ENCODE measurements at places on chromosomes 6 and 20. TPM values are rescaled to one million over a fixed set of nuclear protein-coding genes. Genes with fewer than 3 reads are reported as not detected.

DNA sequence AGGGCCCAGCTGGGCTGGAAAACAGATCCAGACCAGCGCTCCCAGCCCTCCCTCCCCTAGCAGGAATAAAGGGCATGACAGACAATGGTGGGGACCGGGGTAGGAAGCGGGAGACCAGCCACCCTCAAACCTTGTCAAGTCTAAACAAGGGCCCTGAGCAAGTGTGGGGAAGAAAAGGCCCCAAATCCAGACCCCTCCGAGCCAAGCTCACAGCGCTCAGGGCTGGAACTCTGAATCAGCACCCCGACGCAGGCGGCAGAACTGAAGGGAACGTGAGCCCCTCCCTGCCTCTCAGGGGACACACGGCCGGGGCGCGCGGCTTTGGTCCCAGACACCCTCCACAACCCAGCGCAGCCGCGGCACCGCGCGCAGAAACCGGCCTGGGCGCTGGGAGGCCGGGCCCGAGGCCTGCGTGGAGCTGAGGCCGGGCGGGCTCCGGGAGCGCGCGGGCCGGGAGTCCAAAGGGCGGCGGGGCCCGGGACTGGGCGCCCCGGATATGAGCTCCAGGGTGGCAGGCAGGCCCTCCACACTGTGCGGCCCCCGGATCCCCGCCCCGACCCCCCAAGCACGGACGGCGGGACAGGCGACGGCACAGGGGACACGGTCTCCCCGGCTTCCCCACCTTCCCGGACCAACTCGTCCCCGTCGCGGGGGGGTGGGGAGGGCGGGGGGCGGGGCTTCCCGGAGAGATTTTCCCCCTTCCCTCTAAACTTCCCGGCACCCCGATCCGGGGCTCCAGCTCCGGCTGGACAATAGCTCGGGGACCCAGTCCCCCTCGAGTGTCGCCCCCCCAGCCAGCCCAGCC lies 641 bp downstream of the TEAD3 start:
- DNase-seq, result peak; percentile 74

- DNase-seq, result no peak
Measured at GRCh38 chr6:62367601-62368000, 81.6 kb upstream of the KHDRBS2 start.

DNA sequence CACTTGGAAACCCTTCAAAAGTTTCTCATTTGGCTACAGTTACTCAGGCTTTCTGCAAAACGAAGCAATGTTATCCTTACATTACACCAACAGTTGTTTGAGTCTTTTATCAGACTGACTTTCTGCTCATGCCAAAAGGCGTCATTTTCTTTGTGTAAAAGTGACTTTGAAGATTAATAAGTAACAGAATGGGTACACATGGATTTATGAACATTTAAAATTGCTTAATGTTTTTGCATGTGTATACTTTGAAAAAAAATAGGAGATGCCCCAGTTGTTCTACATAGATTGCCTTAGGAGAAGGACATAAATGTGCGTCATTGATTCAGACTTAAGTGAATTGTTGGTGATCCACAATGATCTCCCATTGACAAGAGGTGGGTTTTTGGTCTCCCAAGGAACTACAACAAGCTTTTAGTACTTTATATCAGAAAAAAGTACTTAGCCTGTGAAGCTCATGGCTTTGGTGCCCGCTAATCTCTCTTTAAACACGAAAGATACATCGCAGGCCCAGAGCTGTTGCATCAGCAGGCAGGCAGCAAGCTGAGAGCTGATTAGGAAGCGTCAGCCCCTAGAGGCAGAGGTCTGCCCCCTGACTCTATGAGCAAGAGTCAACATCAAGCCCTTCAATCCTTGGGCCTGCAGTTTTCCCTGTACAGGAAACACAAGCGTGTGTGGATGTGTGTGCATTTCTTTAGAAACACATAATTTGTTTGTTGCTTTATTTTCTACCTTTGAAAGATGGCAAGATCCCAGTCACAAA lies 45.9 kb downstream of the SLC22A3 start:
- peak; percentile 61 for DNase-seq

GRCh38 chr20:51554538-51555165 lies 12.1 kb upstream of the NFATC2 start:
- DNase-seq, result no peak

Gene SPEF1
- total RNA-seq, result not detected

GRCh38 chr6:157715728-157716164 lies 107.3 kb upstream of the SNX9 start:
- DNase-seq, result no peak

DNA sequence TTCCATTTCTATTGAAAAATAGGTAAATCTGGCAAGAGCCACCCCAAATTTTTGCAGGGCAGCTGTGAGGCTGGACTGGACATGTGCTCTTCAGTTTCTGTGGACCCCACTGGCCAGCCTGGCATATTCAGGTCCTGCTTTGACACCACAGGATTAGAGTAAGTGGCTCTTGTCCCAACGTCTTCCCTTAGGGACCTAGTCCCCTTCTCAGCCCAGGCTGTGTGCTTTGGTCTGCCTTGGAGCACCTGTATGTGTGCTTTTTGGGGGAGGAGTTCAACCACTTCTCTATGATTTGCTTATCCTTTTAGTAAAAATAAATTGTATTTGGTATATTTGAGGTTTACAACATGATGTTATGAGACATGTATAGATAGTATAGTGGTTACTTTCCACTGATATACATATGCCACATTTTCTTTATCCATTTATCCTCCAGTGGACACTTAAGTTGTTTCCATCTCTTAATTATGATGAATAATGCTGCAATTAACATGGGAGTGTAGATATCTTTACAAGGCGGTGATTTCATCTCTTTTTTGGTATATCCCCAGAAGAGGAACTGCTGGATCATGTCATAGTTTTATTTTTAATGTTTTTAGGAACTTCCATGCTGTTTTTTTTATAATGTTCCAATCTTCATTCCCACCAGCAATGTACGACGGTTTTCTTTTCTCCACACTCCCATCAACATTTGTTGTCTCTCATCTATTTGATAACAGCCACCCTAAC lies 167.8 kb upstream of the UST start:
- DNase-seq, result no peak

DNA sequence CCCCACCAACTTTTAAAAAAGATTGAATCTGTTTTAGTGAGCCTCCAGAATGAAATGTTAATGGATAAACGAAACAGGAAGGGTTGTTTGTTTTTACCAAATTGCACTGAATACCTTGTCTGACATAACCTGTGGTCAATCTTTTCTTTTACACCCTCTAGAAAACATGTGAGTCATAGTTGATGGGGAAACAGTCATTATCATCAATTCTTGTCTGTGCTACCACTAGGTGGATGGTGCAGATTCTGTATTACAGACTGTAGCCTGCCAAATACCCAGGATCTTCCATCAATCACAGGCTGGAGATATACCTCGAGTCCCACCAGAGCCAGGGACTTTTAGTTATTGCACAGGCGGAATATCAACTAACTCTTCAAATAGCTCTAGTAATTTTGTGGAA lies 29.5 kb upstream of the PKIB start:
- DNase-seq, result no peak

DNA sequence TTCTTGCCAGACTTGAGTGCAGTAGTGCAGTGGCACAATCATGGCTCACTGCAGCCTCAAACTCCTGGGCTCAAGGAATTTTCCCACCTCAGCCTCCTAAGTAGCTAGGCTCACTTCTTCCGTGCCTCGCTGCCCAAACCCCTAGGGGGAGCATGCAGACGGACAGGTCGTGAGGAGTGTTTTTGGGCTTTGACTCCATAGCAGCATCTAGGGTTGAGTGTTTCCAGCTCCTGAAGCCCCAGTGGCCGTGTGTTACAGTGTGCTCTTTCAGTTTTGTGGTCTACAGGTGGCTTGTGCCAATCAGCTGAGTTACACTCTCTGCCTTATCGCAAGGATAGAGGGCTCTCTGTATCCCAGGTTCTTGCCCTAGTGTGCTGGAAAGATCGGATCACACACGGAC lies 33.4 kb downstream of the NCOA3 start:
- no peak for DNase-seq

Gene C20orf96
- total RNA-seq, result 2.5 TPM

DNA sequence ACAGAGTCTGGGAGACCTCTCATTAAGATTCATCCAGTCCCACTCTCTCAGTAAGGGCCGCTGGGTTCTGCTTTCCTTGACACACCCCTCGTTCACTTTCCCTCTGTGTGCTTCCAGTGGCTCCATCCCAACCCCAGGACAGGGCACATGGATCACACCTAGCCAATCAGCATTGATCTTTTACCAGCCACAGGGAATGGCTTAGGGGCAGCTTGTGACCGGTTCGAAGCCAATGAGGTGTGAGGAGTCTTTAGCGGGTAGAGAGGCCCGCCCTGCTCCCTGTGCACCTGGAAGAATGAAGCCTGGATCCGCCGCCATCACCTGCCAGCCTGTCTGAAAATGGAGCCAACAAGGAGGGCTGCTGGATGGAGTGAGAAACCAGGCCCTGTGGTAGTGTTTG lies 35.2 kb upstream of the OVOL2 start:
- peak; percentile 23 for DNase-seq

GRCh38 chr6:79307321-79308036 lies 73.0 kb upstream of the HMGN3 start:
- no peak for DNase-seq

DNA sequence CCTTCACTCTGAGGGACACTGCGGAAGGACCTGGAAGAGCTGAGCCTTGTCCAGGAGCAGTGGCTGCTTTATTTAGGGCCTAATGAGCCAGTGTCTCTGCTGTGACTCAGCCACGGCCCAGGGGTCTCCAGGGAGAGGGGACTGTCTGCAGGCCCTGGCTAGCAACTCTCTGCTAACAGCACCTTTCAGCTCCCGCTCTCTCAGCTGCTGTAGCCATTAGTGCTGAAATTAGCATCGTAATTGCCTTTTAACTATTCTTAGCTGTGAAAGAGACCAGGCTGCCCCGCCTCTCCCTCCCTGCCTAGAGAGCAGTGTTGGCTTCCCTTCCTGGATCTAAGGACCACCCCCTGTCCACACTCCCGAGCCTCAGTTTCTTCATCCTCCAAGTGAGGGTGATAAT lies 53.1 kb upstream of the SLC32A1 start:
- no peak for DNase-seq

DNA sequence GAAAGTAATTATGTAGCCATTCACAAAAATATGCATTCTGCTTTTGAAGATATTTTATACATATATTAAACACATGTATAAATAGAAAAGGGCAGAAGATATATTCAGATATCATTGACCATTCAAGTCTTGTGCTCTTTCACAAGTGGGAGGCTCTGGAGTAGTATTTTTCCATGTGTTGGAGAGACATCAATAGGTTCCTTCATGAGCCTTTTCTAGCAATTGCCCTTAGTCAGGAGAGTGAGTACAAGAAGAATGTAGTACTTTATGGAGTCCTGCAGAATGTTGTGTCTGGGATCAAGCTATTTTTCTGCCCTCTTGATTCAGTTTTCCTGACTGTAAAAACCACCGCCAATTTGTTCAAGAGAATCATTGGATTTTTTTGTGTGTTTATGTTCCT lies 117.9 kb downstream of the LRRC1 start:
- DNase-seq, result no peak

DNA sequence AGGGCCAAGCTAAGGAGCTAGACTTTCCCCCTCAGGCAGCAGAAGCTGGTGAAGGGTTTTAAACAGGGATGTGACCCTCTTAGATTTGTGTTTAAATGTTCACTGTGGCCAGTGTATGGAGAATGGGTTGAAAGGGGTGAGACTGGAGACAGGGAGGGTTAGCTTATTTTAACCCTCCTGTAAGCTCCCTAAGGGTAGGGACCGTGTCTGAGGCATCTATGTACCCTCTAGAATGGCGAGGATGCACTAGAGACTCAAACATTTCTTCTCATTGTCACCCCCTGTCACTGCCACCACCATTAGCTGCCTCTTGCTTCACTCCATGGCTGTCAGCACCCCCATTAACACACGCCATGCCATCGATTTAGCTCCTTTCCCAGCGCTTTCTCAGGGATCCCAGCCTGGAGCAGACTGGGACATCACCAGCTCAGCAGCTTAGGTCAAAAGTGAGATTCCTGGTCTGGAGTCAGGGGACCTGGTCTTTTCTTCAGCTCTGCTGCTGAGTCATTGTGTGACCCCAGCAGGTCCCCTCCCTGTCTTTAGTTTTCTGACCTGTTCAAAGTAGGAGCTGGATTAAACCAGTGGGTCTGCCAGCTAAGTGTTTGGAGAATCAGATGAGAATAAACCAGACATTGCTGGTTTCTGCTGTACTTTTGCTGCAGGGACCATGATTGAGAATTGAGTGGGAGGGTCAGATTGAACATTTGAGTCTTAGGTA lies 1.1 kb upstream of the SLC22A7 start:
- no peak for DNase-seq

GRCh38 chr6:32627831-32628230 lies 9.4 kb upstream of the HLA-DQA1 start:
- DNase-seq, result no peak

Gene CDYL
- 12.4 TPM for total RNA-seq

DNA sequence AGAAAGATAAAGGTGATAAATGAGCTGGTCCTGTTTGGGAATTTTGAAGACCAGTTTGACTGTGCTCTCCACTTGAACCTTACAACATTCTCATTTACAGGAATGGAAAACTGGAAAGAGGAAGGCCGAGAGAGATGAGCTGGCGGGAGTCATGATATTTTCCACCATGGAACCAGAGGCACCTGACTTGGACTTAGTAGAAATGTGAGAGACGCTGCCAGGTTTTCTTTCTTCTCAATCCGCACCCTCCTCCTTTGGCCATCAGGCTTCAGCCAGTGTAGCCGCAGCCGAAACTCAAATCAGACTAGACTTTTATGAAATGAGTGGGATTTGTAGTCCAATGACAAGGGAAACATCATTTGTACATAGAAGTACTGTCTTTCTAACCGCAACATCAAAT lies 54.7 kb upstream of the SYNJ2 start:
- DNase-seq, result no peak

DNA sequence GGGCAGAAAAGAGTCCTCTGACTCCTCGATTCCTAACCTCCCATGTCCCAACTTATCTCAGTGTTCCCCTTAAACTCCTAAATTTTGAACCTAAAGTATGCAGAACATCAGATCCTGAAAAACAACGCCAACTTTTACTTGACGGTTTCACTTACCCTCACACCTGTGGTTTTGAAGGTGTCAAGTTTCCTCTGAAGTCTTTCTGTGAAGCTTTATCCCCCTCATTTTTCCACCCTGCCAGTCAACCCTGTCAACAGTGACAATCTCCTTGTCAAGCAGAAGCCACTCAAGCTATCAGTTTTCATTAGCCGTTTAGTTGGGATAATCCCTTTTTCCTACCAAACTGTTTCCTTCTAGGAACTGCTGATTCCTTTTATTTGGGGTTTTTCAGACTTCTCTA lies 245.4 kb upstream of the PREP start:
- no peak for DNase-seq

DNA sequence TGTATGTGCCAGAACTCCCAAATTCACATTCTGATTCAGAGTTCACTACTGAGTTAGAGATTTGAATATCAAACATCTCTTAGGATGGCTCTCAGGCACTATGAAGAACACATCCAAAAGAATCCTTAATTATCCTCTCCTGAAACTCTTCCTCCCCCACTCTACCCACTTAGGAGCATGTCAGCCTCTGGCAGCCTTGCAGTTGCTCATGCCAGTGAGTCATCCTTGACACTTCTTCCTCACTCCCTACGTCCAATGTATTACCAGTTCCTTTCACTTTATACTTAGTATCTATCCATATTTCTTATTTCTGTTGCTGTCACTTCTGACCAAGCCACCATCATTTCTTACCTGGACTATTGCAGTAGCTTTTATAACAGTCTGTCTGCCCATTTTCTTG lies 192.0 kb upstream of the IMPG1 start:
- DNase-seq, result no peak

Data from right lobe of liver (tissue), 6 donors.